A549 treated with GW870086 at 1 μM for 4 hours (cell line): ENCODE measurements at places on chromosomes 1 and 21. TPM values are rescaled to one million over a fixed set of nuclear protein-coding genes. Genes with fewer than 3 reads are reported as not detected.

Gene OR2AK2
- not detected in 5 replicates for total RNA-seq

Gene MYBPHL
- not detected in 5 replicates for total RNA-seq

Gene SPATA45
- not detected in 5 replicates for total RNA-seq

Gene KLHDC7A
- 1.1 to 1.9 TPM (median 1.3 TPM) in 5 replicates for total RNA-seq

Gene KCNE2
- not detected in 5 replicates for total RNA-seq

Gene SLAMF7
- 1.1 to 2.8 TPM (median 1.8 TPM) in 5 replicates for total RNA-seq

Gene SCCPDH
- total RNA-seq = 44.9 to 51.4 TPM (median 46.6 TPM) in 5 replicates

Gene SERPINC1
- 0.11 to 0.16 TPM (median 0.13 TPM) in 3 of 5 replicates, not detected in the others for total RNA-seq

Gene GSTM1
- not detected in 5 replicates for total RNA-seq

Gene ZFP69
- not detected in 5 replicates for total RNA-seq

Gene KCNE1
- not detected in 5 replicates for total RNA-seq

Gene SLAMF6
- not detected in 5 replicates for total RNA-seq

Gene IFFO2
- 6.3 to 9.4 TPM (median 8.9 TPM) in 5 replicates for total RNA-seq

Gene TMEM240
- total RNA-seq = 0.39 to 0.81 TPM (median 0.44 TPM) in 4 of 5 replicates, not detected in the other

Gene INTS11
- total RNA-seq = 45.2 to 58.3 TPM (median 56.8 TPM) in 5 replicates
